Endothelial cell (in vitro differentiated cells): ENCODE measurements at places on chromosomes 7 and 10.

GRCh38 chr10:122085423-122085911 lies 96.5 kb downstream of the TACC2 start:
- no peaks in the 10 kb centered on the region for H3K4me1 ChIP-seq
- no peak overlapping the region for H3K27ac ChIP-seq
- peaks cover 4% of the 10 kb centered on the region for H3K27me3 ChIP-seq
- H3K4me3 ChIP-seq: no peak overlapping the region
- DNase-seq: no peak
- no peaks in the 10 kb centered on the region for H3K36me3 ChIP-seq

- H3K4me1 ChIP-seq: peaks cover 5% of the 10 kb centered on the region
- no peaks in the 10 kb centered on the region for H3K27me3 ChIP-seq
- no peak overlapping the region for H3K4me3 ChIP-seq
- H3K36me3 ChIP-seq: no peaks in the 10 kb centered on the region
Observed at GRCh38 chr7:108484137-108484536, 27.9 kb upstream of the NRCAM start.

GRCh38 chr10:99654390-99655175 lies 4.7 kb upstream of the ENTPD7 start:
- no peak for DNase-seq
- H3K4me1 ChIP-seq: peaks cover 8% of the 10 kb centered on the region
- H3K27ac ChIP-seq: no peak overlapping the region
- no peaks in the 10 kb centered on the region for H3K27me3 ChIP-seq
- no peak overlapping the region for H3K4me3 ChIP-seq

GRCh38 chr10:99524050-99524666 lies 8.6 kb upstream of the NKX2-3 start:
- peak overlapping the region; percentile 89 for H3K4me3 ChIP-seq
- DNase-seq: no peak
- H3K27me3 ChIP-seq: peaks cover 10% of the 10 kb centered on the region
- peaks cover 71% of the 10 kb centered on the region for H3K4me1 ChIP-seq

- H3K36me3 ChIP-seq: no peaks in the 10 kb centered on the region
- DNase-seq: no peak
- peaks cover 1% of the 10 kb centered on the region for H3K27me3 ChIP-seq
- H3K4me3 ChIP-seq: no peak overlapping the region
- H3K4me1 ChIP-seq: no peaks in the 10 kb centered on the region
- no peak overlapping the region for H3K27ac ChIP-seq
Observed at GRCh38 chr7:121271916-121272315, 56.9 kb upstream of the WNT16 start.

- H3K4me1 ChIP-seq: peaks cover 10% of the 10 kb centered on the region
- no peak overlapping the region for H3K4me3 ChIP-seq
- H3K27ac ChIP-seq: no peak overlapping the region
- H3K36me3 ChIP-seq: peaks cover 14% of the 10 kb centered on the region
- H3K27me3 ChIP-seq: peaks cover 15% of the 10 kb centered on the region
Observed at GRCh38 chr7:151240942-151241754, 7.3 kb downstream of the SMARCD3 start.

DNA sequence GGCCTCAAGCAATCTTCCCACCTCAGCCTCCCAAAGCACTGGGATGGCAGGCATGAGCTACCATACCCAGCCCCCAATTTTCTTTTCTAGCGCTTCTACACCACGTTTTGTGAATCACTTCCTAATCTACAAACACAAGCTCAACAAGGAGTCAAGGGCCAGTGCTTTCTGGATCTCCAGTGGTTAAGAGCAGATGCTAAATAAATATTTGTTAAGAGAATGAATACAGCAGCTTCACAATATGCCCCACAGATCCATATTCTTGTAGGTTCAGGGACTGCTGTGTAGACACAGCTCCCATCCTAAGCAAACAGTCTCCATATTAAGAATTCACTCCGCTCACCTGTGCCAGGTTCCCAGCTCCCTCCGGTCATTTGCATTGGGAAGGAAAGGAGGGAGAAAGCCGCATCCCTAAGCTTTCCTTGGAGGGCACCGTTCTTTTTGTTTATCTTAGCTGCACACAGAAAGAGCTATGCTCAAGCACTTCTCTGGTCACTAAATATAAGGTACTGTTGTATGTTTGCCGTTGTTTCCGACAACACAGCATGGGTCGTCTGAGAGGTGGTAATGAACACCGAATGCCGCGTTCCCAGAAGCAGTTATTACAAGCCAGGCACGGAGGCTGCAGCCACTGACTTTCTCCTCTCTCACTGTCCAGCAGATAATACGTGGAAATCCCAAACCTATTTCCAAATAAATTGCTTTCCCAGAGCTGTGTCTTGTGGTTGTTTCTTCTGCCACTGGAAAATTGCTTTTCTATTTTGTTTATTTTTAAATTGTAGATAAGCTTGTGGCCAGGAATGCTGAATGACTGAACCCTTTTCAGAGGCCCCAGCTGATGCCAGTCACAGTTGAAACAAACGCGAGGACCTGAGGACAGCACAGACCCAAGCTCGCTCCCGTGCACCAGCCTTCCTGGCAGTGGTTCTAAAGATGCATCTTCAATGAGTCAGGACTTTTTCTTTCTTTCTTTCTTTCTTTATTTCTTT lies 217.1 kb downstream of the PRPF18 start:
- peaks cover 3% of the 10 kb centered on the region for H3K27me3 ChIP-seq
- peaks cover 13% of the 10 kb centered on the region for H3K4me1 ChIP-seq
- peak overlapping the region; percentile 1 for H3K27ac ChIP-seq
- H3K4me3 ChIP-seq: no peak overlapping the region

- peaks cover 14% of the 10 kb centered on the region for H3K4me1 ChIP-seq
- H3K36me3 ChIP-seq: peaks cover 11% of the 10 kb centered on the region
- no peak overlapping the region for H3K27ac ChIP-seq
- peaks cover 4% of the 10 kb centered on the region for H3K27me3 ChIP-seq
Observed at GRCh38 chr10:58210160-58210559, 57.5 kb downstream of the IPMK start.

- H3K36me3 ChIP-seq: peaks cover 24% of the 10 kb centered on the region
- H3K4me1 ChIP-seq: peaks cover 35% of the 10 kb centered on the region
- H3K4me3 ChIP-seq: no peak overlapping the region
- H3K27ac ChIP-seq: no peak overlapping the region
- DNase-seq: no peak
- H3K27me3 ChIP-seq: peaks cover 3% of the 10 kb centered on the region
Observed at GRCh38 chr10:95861386-95861785, 46.4 kb upstream of the CC2D2B start.

DNA sequence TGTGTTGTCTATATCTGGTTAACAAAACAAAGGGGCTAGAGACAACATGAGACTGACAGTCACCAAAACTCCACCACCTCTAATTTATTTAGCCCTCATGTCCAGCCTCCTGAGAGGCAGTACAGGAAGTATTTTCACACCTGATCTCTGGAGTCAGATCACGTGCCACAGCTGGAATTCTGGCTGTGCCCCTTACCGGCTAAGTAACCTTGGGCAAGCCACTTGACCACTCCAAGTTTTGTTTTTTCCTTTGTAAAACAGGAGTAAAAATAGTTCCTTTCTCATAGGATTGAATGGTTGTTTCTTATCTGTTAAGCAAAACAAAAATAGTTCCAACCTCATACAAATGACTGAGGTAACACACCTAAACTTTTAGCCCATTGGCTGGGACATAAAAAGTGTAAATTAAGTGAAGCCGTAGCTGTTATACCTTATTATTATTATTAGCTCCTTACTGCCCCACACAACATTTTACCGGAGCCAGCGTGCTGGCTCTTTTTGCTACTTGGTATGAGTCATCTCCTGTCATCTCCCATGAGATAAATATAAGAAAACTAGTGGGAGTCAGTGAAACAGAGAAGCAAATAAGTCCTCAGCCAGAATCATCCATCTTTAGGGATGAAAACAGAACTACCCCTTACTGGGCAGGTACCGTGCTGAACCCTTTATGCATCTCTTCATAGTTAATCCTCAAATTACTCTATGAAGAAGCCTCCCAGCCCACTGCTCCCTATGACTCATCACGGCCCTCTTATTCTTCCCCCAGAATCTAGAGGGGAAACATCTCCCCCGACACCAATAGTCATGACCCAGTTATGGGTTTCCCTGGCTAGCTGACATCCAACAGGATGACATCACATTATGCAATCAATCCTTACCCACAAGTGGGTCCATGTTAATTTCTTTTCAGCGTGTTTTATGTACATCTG lies 44.9 kb downstream of the PPP1R3C start:
- peaks cover 1% of the 10 kb centered on the region for H3K27me3 ChIP-seq
- H3K4me3 ChIP-seq: no peak overlapping the region
- no peaks in the 10 kb centered on the region for H3K4me1 ChIP-seq
- DNase-seq: no peak
- no peak overlapping the region for H3K27ac ChIP-seq

DNA sequence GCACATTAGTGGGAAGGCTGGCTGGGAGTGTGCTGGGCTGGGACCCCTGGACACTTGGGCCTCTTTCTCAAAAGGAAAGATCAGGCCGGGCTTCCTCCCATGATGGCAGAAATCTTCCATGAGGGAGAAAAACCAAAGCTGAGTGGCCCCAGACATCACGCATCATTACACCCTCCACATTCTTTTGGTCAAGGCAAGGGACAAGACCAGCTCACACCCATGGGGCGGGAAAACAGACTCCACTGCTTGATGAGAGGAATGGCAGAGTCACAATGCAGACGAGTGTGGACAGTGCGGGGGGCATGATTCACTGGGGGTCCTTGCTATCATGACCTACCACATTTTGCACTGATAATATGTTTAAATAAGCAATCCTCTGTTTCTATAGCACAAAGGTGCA lies 73.3 kb downstream of the CREB3L2 start:
- H3K4me3 ChIP-seq: no peak overlapping the region
- H3K27me3 ChIP-seq: no peaks in the 10 kb centered on the region
- H3K4me1 ChIP-seq: peaks cover 18% of the 10 kb centered on the region
- peak overlapping the region; percentile 54 for H3K27ac ChIP-seq

- no peak overlapping the region for H3K27ac ChIP-seq
- no peak for DNase-seq
- H3K36me3 ChIP-seq: peaks cover 18% of the 10 kb centered on the region
- H3K27me3 ChIP-seq: peaks cover 10% of the 10 kb centered on the region
- H3K4me1 ChIP-seq: peaks cover 9% of the 10 kb centered on the region
- H3K4me3 ChIP-seq: no peak overlapping the region
Observed at GRCh38 chr7:150863946-150864345, 11.6 kb downstream of the AOC1 start.

DNA sequence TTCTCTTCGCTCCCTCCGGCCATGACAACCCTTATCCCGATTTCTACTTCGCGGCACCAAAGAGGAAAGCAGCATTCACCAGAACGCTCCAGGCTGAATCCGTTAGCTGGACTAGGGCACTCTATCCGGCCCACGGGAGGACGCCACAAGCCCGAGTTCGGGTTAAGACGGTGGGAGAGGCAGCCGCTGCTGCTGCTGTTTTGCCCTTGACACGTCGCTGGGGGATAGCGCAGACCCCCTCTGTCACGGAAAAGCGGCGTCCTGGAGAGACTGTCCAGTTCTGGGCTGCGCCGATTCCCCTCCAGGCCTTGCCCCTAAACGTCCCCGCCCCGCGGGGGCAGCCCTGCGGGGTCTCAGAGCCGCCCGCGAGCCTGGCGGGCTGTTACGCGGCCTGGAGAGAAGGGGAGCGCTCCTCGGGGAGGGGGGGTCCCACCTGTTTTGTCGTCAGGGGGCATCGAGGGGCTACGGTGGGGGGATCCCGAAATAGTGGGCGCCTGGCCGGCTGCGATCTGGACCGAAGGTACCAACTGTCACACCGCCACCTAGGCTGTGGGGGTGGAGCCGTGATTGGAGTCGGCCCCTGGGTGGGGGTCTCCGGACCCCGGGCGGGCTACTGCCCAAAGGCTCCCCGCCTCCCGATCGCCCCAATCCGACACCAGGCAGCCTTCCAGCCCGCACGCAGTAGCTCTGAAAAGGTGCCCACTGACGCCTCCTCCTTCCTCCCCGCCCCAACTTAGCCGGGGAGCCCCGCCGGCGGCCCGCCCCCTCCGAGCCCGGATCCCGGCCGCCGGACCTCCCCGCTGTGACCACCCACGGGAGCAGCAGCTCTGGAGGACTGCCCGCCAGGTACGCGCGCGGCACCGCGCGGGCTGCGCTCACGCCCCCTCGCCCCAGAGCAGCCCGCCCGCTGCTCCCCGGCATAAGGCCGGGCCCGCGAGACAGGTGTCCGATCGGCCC lies 772 bp downstream of the SGMS1 start:
- peak overlapping the region; percentile 95 for H3K4me3 ChIP-seq
- H3K4me1 ChIP-seq: peaks cover 20% of the 10 kb centered on the region
- peak overlapping the region; percentile 39 for H3K27ac ChIP-seq
- DNase-seq: peak; percentile 38

GRCh38 chr7:135840591-135840990 lies 92.0 kb upstream of the FAM180A start:
- no peaks in the 10 kb centered on the region for H3K27me3 ChIP-seq
- no peak for DNase-seq
- H3K36me3 ChIP-seq: no peaks in the 10 kb centered on the region
- H3K4me1 ChIP-seq: no peaks in the 10 kb centered on the region
- H3K4me3 ChIP-seq: no peak overlapping the region
- no peak overlapping the region for H3K27ac ChIP-seq
